ENCODE measurements at places on chromosomes 2 and 18.

DNA sequence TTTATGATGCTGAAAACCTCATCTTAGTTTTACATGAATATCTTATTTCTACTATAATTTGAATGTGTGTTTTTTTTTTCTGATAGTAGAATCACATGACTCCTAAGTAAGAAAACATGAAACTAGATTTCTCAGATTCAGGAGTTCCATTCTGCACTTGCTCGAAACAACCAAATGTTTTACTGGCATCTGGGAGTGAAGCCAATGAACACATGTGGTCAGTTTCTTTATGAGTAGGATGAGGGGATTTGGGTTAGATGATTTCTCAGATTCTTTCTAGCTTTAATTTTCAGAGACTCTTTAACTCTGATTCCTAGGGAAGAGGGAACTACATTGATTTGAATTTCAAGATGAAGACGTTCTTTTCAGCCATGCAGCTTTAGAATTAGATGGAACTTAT is 225.0 kb upstream of the NT5C1B start:
- no peak for DNase-seq

- no peak for DNase-seq
These were observed 91.4 kb upstream of the LINC00305 start for GRCh38 chr18:64240316-64240715.

- peak; percentile 61 for DNase-seq
These were observed 330.2 kb upstream of the FANCL start for GRCh38 chr2:58571181-58571852.

DNA sequence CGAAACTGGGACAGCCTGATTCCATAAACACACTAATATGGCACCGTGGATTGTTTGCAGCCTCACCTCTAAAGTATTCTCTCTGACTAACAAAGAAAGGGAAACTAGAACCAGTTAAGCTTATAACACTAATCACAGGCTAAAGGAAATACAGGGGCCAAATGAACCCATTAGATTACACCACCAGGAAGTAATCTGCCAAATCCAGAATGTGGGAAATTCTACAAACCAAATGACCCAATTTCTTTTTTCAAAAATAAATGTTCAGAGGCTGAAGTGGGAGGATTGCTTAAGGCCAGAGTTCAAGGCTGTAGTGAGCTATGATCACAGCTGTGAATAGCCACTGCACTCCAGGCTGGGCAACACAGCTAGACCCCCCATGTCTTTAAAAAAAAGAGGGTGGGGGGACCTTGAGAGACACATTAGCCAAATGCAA is 1.5 kb upstream of the MPPE1 start:
- DNase-seq, result peak; percentile 24

DNA sequence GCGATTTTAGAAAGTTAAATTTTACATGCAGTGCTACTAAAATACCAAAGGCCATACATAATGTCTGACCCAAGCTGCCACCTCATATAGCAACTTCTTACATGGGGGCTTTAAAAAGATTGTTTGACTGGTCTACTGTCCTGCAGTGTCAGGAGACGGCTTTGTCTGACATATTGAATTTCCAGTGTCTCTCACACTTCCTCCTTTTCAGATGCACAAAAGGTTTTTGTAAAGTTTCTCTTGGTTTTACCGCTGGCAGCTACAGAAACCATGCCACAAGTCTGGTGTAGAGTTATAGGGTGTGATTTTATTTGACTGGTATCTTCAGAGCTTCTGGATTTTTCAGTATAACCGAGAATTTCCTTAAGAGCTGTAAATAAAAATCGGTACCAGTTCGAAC is 1.1 kb upstream of the ASAP2 start:
- no peak for DNase-seq

GRCh38 chr2:222360146-222360545 is 61.3 kb upstream of the PAX3 start:
- no peak for DNase-seq

DNA sequence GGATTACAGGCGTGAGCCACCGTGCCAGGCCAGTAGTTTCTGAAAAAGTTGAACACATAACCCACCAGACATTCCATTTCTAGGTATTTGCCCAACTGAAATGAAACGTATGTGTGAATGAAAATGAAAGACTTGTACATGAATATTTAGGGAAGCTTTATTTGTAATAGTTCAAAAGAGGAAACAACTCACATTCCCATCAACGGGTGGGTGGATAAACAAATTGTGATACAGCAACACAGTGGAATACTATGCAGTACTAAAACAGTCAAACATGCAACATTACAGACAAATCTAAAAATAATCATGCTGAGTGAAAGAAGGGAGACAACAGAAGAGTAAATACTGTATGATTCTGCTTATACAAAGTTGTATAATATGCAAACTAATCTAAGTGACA is 46.8 kb downstream of the TMEM131 start:
- DNase-seq, result no peak

DNA sequence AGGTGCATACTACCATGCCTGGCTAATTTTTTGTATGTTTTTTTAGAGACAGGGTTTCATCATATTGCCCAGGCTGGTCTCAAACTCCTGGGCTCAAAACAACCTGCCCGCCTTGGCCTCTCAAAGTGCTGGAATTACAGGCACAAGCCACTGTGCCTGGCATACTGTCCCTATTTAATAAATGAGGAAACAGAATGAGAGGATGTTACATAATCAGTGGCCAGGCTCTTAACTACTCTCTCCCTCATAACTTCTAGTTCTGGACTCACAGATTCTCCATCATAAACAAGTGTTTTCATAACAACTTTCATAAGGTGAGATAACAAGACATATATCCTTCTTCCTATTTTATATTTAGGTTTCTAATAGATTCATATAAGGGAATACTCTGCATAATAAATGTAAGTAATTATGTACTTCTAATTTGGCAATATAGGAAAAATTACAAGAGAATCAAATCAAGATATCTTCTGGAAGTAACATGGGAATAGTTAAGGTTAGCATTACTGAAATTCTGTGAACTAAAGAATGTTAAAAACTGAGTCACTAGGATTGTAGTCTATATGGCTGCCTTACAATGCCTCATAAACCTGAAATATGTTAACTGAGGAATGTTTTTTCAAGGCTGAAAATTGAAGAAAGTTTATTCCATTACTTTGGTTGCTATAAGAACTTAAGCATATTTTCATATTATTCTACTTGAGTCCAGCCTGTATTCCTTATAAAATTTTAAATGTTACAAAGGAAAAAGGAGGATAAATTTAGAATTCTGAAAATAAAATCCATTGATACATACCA is 71.3 kb downstream of the SLC25A12 start:
- DNase-seq, result no peak

GRCh38 chr2:224111576-224111975 is 72.5 kb upstream of the SERPINE2 start:
- no peak for DNase-seq

DNA sequence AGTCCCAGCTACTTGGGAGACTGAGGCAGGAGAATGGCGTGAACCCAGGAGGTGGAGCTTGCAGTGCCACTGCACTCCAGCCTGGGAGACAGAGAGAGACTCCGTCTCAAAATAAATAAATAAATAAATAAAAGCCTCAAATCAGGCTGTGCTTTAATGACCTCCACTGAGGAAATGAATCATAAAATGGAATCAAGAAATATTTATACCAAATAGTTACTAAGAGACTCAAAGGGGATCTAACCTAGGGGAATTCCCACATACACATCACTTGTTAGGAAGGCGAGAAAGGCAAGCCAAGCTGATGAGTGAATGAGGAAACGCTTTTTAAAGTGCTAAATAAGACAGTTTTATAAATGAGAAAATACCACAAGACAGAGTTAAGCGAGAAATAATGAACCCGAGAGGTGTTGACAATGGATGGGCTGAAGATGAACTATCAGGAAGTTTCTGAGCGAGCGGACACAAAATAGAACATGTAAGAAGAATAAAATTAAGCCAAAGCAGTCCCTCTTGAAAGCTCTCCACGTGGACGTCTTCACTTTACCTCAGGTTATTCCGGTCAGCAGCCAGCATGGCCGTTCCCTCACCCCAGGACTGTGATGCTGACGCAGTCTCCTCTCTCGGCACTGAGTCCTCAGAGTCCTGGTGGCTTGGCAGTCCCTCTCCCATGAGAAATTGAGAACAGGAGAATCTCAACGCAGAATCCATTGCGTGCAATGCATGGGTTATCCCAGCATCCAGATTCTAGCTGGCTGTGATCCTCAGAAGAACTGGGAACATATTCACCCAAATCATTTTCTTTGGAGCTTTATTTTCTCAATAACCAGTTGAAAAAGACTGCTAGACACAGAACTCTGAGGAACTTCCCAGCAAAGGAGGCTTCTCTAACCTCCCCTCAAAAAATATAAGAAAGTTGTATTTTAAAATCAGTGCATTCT is 22.3 kb downstream of the PXDN start:
- no peak for DNase-seq

GRCh38 chr2:151051574-151052220 is 210.0 kb downstream of the RBM43 start:
- peak; percentile 55 for DNase-seq

DNA sequence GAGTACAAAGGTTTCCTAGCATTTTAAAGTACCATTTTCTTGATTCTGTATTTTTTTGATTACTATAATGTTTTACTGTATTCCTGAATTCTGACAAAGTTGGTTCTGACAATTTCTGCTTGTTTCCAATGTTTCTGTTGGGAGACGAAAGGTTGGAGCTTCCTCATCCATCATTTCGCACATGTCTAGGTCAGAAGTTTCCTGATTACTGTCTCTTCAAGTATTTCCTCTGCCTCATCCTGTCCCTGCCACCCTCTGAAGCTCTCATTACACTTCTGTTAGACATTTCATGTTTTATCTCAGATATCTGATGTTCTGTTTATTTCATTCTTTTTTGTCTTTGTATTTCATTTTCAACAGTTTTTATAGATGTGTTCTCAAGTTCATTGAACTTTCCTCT is 895.8 kb downstream of the TSN start:
- no peak for DNase-seq

DNA sequence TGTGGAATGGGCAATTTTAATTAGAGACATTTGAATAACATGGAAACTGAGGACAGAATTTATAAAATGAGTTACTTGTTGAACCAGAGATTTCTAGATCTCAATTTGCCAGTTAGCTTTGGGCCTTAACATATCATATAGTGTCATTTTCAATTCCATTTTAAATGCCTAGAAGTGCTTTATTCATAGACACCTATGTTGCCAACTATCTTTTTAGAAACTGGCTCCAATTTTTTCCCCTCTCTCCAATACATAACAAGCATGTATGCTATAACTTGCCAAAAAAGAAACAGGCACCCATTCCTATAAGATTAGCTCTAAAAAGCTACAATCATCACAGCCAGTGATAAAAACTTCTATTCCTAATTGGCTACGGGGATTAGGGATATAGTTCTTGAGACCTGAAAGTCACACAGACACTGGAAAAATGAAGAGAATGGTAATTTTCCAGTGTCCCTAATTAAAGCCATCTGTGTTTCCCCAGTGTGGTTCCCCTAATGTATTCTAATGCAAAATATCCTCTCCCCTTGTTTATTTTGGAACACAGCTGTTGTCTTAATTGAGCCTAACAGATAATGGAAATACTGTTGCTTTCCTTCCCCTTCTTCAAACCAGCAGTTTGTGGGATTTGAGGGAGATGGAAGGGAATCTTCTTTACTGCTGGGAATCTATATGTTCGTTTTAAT is 205.5 kb upstream of the FSHR start:
- DNase-seq, result no peak

DNA sequence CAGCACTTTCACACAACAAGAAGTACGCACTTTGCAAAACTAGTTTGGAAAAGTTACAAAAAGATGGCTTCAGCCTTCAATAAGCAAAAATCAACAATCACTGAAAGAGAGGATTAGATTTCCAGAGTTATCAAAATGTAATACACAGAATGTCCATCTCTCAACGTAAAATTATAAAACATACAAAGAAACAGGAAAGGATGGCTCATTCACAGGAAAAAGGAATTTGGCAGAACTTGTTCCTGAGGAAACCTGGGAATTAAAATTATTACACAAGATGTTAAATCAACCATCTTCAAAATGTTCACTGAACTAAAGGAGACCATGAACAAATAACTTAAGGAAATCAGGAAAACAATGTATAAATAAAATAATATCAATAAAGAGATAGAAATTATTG is 8.0 kb downstream of the C2orf92 start:
- no peak for DNase-seq

GRCh38 chr2:164913640-164914350 is 41.5 kb downstream of the SLC38A11 start:
- peak; percentile 59 for DNase-seq

DNA sequence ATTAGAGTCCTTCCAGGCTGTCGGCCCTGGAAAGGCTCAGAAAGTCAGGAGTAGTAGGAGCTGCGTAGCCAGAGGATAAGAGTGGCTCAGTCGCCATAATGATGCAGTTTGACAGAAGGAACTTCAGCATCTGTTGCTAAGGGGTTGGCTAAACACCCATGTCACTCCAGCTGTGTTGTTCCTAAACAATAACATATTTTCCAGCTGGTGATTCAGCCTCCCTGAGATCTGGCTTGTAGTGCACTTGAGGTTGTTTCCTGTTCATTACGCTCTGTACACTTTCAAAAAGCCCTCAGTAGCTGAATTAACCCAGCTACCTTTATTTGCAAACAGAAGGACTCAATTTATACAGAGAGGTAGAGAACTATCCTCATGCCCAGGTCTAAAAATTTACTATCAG is 39.7 kb upstream of the EPAS1 start:
- DNase-seq, result peak; percentile 55

GRCh38 chr18:7068871-7069590 is 48.6 kb downstream of the LAMA1 start:
- no peak for DNase-seq

DNA sequence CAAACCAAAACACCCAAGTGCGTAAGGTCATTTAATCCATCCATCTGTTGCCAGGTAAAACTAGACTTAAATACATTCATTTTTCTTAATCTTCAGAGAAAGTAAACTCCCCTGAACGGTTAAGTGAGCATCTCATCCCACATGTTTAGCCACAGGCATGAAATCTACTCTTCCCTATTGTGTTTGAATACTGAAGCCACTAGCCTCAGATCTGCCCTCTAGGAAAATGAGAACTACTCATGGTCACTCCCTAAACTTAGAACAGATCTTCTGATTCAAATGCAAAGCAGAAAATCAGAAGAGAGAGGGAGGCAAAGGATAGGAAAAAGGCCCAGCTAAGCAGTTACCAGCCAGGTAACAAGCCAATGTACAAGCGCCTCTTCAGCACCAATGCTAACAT is 7.1 kb downstream of the TMEM247 start:
- no peak for DNase-seq

DNA sequence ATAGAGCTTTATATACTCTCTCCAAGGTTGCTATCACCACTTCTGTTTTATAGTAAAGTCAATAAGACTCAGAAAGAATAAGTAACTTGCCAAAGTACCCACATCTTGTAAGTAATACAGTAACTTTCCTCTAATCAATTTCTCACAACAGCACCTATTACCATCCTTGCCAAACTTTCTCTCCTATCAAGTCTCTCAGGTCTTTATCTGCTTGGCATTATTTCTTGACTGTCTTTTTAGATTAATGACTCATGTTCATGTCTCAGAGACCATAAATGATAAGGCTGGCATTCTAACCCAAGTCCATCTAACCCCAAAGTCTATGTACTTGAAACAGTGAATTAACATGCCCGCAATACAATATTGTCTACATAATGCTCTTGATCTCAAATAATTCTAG is 618.0 kb upstream of the ZEB2 start:
- DNase-seq, result no peak

Data from MM.1S (cell line).